NCI-H2029 treated with DMSO at 0.1 percent for 48 hours (cell line): ENCODE measurements at places on chromosomes 16 and 17.
A peak's percentile ranks its signal among the peaks of the same experiment; 100 is the strongest.

- peak; percentile 79 for DNase-seq
Measured at GRCh38 chr17:47946929-47947397, 5.6 kb downstream of the PNPO start.

DNA sequence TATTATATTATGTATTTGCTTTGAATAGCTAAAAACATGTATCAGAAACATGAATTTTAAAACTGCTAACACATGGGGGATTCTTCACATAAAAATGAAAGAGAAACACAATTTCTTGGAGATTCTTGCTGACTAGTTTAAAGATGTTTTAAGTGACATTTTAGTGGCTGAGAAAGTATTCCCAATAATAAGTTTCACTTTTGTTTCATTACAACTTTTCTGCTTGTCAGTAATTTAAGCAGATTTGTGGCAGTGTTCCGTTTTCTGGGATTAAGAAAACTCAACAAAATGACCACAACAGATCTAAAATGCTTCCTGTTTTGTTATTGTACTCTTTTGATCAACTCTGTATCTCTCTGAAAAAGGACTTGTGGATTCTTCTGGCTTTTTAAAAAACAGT is 75.9 kb downstream of the NLK start:
- no peak for DNase-seq

GRCh38 chr16:84739349-84740124 is 39.7 kb downstream of the USP10 start:
- no peak for DNase-seq

DNA sequence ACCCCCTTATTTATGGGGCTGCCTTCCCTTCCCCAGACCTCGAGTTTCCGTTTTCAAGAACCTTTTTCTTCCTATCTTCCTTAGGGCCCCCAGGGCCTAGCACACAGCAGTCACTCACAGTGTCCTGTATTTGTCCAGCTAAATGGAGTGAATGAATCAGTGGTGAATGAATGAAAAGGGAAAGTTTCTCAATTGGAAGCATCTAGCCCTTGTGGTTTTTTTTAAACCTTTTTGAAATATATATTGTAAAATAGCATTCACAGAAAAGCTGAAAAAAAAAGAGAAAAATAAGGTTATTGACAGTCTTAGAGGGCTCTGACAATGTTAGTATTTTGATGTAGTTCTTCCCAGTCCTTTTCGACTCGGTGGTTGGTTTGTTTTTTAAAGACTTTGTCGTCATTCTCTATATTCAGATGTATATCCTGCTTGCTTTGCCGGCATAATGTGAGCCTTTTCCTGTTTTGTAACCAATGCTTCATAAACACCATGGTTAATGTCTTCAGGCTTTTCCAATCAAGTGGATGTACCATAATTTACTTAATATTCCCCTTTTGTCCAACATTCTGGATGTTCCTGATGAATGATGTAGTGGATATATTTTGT is 45.3 kb downstream of the RAI1 start:
- no peak for DNase-seq

- DNase-seq, result no peak
Measured at GRCh38 chr16:71565812-71566700, 10.8 kb downstream of the TAT start.

DNA sequence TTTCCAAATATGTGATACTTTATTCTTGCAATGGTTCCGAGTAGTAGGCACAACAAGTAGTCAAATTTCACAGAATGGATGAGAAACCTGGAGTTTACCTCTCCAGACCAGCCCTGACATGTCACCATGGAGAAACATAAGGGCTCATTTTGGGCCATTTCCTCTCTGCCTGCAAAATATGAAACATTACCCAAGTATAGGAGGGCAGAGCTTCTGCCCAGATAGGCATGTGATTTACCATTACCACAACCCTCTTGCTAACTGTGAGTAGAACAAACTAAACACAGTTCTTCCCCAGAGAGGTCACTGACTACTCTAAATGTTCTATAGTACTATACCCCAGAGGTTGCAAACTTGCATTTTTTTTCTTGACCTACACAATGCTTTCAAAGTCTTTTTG is 15.7 kb upstream of the KPNB1 start:
- DNase-seq, result no peak

GRCh38 chr17:48071654-48072053 is 23.5 kb downstream of the NFE2L1 start:
- no peak for DNase-seq

- DNase-seq, result no peak
Measured at GRCh38 chr17:77118251-77118928, 22.4 kb upstream of the SEC14L1 start.
